ENCODE measurements at places on chromosomes 5 and 9. TPM values are rescaled to one million over a fixed set of nuclear protein-coding genes. Genes with fewer than 3 reads are reported as not detected.

- peak; percentile 50 for DNase-seq
Measured at GRCh38 chr9:89623925-89624420, 19.2 kb downstream of the GADD45G start.

DNA sequence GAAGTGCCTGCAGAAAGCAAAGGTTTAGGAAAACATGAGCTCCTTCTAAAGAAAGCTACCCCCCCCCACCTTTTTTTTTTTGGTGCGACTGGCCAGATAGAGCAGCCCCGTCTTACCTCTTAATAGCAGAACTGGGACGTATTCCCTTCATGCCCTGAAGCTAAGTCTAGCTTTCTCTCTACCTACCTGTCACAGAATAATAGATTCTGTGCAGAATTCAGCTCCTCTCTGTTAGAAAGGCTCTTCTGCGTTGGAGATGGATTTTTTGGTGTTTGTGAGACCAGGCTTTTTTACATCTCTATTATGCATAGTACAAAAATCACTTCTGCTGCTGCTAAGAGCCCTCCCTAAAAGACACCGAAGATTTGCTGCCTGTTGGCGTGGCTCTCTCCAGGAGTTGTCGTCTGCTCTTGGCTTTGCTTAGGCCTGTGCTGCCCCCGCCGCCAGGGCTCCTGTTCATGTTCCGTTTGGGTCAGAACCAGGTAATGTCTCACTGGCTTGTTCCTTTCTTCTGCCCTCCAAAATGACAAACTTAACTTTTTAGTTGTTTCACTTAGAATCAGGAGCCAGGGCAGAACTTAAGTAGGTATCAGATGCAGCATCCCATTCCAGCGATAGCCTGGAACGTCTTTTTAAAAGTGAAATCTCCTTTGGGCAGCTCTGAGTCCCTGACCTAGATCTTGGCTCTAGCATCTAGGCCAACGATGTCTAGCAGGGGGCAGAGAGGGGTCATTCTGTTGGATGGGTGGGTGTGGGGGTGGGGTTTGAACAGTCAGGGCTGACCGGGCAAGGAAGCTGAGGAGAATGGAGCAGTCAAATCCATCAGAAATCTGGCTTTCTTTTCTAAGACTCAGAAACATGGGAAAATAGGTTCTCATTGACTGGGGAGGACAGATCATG lies 2.5 kb downstream of the TRIO start:
- DNase-seq, result no peak

Gene CD14
- total RNA-seq, result 13.2 TPM

Gene VCAN
- total RNA-seq, result 21.3 TPM
